ENCODE measurements at places on chromosomes 1 and 21.

DNA sequence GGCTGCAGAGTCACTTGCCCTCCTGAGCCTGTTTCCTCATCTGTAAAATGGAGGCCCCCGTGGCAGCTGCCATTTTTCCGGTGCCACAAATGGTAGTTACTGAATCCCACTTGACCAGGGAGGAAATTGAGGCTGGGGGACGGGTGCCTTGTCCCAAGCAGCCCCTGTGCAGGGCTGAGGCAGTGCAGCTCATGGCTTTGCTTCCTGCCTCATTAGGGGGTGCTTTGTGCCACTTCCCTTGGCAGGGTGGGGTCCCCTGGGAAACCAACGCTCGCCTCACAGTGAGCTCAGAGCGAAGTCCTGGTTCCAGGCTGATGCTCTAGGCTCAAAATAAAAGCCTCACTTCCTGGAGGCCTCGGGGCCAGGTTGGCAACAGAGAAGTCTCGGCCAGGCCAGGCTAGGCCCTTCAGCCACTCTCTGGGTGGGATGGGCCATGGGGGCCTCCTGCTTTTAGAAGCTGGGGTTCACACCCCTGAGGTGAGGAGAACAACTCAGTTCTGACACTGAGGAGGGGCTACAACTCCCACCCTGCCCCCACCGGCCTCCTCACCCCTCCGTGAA lies 6.8 kb downstream of the LAPTM5 start:
- ATAC-seq = peak; percentile 40

GRCh38 chr21:29940361-29940760 lies 565 bp upstream of the GRIK1 start:
- ATAC-seq = no peak

- ATAC-seq = no peak
Measured at GRCh38 chr21:26945916-26946675, 20.8 kb downstream of the ADAMTS5 start.

GRCh38 chr1:205454903-205455335 lies 926 bp downstream of the BLACAT1 start:
- no peak for ATAC-seq

- ATAC-seq = no peak
Measured at GRCh38 chr1:17773591-17774326, 18.6 kb downstream of the ACTL8 start.

DNA sequence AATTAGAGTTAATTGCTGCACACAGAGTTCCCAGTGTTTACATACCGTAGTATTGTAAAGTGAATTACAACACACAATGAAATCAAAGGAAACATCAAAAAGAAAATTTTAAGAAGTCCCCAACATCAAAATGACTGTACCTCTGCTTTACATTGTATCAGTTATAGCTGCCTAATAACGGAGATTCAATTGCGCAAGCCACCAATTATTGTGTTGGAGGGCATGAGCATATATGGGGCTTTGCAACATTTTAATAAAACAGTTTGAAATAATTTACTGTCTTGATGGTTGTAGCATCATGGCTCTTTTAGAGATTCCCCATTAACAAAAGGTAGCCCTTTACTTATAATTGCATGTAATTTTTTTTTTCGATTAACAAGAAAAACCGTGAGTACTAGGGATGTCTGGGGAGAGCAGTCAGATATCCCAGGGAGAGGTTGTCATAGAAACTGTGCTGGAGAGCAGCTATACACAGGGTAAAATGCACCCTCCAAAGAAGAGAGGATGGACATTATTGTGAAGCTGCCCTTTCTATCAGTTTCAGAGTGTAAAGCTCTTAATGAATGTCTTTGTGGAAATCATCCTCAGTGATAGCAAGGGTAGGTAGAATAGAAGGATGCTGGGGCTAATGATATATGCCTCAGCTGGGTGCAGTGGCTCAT lies 55.9 kb upstream of the BTG3 start:
- no peak for ATAC-seq
